ENCODE measurements at places on chromosomes 3 and 15. TPM values are rescaled to one million over a fixed set of nuclear protein-coding genes. Genes with fewer than 3 reads are reported as not detected.

DNA sequence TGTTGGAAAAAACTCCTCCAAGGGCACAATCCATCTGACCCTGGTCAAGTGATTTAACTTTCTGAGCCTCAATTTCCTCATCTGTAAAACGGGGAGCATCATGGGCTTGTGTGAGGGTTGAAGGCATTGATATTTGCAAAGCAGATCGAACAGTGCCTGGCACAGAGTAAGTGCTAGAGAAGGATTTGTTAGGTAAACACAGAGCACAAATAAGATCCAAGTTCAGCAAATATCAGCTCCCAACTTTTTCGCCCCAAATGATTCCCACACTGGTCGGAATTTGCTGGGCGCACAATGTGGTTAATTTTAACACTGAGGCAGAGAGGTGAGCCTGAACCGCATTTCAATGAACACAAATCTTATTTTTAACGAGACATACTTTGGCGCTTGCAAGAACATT lies 76.3 kb upstream of the ATP2B2 start:
- no peak for DNase-seq

DNA sequence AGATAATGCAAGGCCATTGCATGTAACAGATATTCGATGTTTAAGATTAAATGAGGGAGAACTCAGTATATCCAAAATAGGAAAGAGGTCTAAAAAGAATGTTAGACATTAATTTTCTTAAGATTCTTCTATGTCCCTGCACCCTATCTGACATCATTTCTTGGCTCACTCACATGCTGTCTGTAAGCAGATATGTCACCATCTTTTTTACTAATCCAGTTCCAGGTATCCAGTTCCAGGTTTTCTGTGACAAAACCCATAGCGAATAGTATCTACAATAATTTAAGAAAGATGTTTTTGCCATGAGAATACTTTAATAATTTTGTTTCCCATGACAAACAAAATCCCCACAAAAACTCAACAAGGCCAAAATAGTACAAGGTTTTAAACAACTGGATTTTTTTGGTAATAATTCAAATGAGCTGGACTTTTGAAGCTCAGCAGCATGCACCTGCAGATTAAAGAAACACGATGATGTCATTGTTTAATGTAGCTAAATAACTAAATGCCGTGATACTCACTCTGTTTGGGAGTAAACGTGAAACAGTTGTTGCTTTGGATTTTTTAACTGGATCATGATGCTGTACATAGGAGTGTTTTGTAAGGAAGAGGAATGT lies 867.6 kb downstream of the EPHA3 start:
- no peak for DNase-seq

GRCh38 chr3:182795389-182795782 lies 2.1 kb downstream of the ATP11B start:
- no peak for DNase-seq

Gene SRGAP3
- 4.0 TPM for total RNA-seq

DNA sequence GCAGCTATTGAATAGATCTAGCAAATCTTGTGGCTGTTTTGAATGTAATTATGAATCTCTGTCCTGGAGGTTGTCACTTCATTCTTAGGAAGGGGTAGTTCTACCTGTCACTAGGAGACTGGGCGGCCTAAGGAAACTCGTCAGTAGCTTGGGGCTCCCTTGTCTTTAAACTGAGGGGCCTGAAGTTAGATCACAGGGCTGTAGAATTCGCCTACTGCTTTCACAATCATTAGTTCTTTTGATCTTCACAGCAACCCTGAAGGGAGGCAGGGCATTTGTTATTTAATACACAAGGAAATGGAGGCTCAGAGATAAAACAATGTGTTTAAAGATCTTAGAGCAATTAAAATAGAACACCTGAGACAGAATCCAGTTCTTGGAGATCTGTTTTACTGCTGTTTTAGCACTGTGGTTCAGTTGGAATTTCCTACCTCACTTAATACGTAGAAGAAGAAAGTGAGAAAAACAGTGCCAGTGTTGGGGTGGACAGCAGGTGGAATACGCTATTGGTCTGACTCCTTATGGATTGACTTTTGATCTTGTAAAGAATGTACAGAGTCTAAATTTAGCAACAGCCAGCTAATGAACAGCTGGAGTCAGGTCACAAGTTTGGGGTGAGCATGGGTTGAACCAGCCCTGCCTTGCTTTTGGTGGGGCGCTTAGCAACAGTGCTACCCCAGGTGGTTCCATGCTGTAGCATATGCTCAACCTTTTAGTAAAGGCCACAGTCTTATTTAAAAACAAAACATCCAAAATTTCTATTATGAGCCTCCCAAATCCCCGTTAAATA lies 71.4 kb upstream of the BHLHE40 start:
- DNase-seq, result no peak

Gene ZPLD1
- total RNA-seq, result not detected

DNA sequence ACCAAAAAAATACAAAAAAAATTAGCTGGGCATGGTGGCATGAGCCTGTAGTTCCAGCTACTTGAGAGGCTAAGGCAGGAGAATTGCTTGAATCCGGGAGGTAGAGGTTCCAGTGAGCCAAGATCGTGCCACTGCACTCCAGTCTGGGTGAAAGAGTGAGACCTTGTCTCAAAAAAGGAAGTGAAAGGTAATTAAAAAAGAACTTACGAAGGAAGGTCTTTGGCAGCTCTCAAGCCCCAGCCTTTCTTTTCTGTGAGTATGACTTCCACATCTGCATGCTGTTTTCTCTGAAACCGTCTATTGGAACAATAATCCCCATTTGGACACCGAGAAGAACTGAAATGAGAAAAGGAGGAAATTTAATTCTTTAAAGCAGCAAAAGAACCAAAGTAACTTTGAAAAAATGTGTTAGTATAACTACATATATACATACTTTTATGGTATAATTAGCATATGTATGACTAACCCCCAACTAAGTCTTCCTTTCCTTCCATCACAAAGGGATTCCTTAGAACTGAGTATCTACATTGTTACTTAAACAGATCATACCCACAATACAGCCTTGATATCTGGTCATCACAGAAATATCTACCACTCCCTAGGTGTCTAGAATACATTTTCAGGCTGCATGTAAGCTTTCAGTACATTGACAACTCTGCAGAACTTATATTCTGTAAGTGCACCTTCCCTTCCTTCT lies 50.1 kb downstream of the SETD2 start:
- DNase-seq, result no peak

DNA sequence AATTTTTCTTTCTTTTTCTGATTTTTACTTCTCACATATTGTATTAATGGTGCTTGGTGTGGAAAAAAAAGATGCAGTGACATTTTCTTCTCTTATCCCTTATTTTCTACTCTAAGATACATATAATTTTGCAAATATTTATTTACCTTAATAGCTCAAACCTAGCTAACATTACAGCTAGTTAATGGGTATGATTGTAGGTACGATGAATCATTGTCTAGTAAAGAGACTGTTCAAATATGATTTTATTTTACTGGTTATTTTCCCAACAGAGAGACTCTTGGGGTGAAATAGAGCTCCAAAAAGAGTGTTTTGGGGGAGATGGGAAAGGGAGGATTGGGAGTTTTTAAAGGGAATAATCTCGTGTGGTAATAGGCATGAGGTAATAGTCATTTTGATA lies 206.0 kb downstream of the RBMS3 start:
- DNase-seq, result no peak
